Activated CD4-positive, alpha-beta T cell treated with anti-CD3 and anti-CD28 coated beads for 4 hours (primary cell): ENCODE measurements at places on chromosomes 16 and 17.

DNA sequence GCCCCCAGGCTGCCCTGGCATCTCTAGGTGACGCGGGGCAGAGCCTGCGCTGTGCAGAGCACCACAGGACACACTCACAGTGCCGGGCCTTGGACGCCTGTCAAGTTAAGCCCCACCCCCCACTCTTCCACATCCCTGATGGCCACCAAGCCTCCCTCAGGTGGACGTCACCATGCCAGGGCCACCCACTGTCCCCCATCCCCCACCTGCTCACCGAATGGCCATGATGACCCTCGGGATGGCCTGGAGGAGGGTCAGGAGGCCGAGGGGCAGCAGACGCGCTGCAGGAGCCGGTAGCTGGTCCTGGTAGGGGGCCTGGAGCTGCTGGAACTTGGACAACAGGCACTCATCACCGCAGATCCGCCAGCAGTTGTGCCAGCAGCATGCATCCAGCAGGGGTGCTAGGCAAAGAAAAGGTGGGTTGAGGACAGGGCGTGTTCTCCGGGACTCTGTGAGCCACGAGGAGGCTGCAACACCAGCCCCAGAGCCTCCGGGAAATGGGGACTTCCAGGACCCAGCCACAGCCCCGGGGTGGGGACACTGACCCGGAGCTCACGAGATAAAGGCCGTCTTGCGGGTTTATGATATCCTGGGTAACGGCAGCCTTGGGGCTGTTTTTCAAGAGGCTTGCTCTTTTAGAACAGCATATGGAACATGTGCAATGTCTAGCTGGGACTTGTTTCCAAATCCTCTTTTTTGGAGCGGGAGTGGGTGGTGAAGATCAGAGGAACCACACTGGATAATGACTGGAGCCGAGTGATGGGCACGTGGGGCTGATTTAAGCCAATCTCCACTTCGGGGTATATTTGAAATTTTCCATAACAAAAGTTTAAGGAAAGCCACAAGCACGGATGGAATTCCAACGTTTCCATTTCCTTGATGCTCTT, 11.4 kb downstream of the C16orf95 start:
- no peak for DNase-seq

DNA sequence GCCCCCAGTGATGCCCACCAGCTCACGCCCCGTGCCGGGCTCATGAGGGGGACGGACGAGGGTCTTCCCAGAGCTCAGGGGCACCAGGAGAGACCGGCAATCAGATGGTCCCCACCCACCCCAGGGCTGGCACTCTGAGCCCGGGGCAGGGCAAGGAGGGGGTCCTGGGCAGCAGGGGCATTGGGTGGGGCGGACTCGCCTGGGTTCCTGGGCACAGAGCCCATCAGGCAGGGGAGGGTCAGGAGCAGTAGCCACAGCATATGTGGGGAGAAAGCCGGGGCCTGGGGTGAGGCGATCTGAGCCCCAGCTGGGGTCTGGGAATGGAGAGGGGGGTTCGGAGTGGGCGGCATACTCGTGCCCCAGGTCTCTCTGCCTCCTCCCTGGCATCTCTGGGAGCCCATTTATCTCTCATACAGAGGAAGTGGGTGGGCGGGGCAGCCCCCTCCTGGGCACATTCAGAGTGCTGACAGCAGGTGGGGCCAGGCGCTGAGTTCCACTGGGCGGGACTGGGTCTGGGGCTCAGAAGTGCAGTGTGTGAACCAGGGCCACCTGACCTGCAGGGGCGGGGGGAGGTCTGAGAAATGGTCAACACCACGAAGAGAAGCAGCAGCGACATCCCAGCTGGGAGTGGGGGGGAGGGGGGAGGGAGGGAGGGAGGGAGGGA, 20.5 kb upstream of the UBE2I start:
- no peak for DNase-seq

DNA sequence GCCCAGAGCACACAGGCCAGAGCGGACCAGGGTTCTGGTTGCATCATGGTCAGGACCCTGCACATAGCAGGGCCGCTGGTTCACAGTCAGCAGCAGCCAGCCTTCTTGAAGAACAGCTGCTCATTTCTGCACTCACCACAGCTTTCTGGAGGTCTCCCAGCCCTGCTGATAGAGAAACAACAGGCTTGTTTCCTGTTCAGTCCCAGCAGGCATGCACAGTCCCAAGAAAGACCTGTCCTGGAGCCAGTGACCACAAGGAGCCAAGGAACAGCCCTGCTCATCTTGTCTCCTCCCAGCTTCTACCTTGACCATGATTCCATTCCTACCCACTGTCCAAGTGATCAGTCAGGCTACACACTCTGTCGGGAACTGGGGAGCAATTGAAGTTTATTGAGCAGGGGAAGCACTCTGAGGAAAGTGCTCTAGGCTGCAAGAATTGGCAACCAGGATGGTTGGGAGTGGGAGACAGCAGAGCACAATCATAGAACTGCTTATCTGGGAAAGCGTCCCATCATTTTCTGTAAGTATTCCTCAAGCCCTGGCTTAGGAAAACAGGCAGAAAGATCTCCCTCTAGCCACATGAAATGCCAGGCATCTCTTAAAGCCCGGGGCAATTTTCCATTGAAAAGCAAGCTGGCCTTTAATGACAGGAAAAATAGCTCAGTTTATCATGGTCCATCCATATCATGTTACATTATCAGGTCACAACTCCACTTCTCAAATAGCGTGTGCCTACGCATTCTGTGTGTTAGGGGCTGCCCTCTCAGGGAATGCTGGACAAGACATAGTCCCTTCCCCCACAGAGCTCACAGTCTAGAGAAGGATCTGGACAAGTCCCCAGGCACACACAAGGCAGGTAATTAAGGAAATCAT, 155.4 kb upstream of the FOXF1 start:
- DNase-seq: no peak

GRCh38 chr17:6657633-6658287, 6.2 kb downstream of the C17orf100 start:
- DNase-seq: no peak

GRCh38 chr17:4009186-4009785, 45.0 kb upstream of the ATP2A3 start:
- no peak for DNase-seq
